Pancreas (tissue), 10 donors: ENCODE measurements at places on chromosomes 5 and 9. TPM values are rescaled to one million over a fixed set of nuclear protein-coding genes. Genes with fewer than 3 reads are reported as not detected.

DNA sequence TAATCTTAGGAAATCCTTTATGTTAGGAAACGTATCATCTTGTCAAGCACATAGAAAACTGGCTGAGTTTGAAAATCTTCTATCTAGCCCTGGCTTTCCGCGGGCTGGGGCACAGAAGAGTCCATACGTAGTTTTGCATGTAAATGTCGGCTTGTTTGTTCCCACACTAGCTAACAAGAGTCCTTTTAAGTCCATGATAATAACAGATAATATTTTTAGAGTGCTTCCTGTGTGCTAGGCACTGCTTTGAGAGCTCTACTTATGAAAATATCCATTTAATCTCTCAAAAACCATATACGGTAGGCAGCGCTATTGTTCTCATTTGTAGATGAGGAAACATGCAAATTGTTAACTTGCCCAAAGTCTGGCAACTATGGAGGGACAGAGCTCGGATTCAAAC lies 40.5 kb downstream of the FYB1 start:
- no peaks in the 10 kb centered on the region for H3K27me3 ChIP-seq
- no peaks in the 10 kb centered on the region for H3K36me3 ChIP-seq
- no peak for DNase-seq
- H3K4me1 ChIP-seq = no peaks in the 10 kb centered on the region
- H3K27ac ChIP-seq = no peak overlapping the region
- no peak overlapping the region for H3K4me3 ChIP-seq

DNA sequence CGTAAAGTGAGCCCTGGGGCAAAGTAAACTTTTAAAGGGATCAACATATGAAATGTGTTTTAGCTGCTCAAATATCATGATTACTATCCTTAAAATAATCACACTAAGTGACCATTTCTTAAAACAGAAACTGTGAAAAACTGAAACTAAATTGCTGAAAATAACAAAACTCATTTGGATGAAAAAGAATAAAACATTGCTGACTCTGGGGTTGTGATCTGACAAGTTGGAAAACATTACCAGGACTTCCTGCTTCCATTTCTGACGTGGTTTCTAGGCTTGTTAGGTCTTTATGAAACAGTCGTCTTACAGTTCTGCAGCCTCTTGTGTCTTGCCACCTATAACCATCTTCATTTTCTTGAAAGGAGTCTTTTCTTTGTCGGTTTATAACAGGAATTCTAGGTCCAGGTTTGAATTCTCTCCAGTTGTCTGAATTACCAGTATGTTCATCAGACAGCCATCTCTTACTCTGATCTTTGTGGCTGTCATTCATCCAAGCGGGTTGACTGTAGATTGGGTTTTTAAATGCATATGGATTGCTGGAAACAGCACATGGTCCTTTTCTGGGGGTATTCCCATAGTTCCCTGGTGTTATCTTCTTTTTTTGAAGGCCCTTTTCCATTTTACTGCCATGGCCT lies 1.7 kb downstream of the TUT7 start:
- no peak for DNase-seq
- no peaks in the 10 kb centered on the region for H3K36me3 ChIP-seq
- H3K27ac ChIP-seq = no peak overlapping the region
- no peaks in the 10 kb centered on the region for H3K27me3 ChIP-seq

GRCh38 chr5:73388740-73389139 lies 59.8 kb downstream of the FOXD1 start:
- no peaks in the 10 kb centered on the region for H3K27me3 ChIP-seq
- no peak overlapping the region for H3K27ac ChIP-seq
- no peaks in the 10 kb centered on the region for H3K36me3 ChIP-seq
- H3K4me3 ChIP-seq = no peak overlapping the region

GRCh38 chr5:137782984-137783536 lies 28.9 kb upstream of the HNRNPA0 start:
- no peaks in the 10 kb centered on the region for H3K4me1 ChIP-seq
- no peaks in the 10 kb centered on the region for H3K27me3 ChIP-seq
- no peak overlapping the region for H3K4me3 ChIP-seq
- no peaks in the 10 kb centered on the region for H3K36me3 ChIP-seq
- no peak overlapping the region for H3K27ac ChIP-seq
- no peak for DNase-seq

Gene IL9
- not detected for polyA plus RNA-seq

- H3K27me3 ChIP-seq = no peaks in the 10 kb centered on the region
- no peak for DNase-seq
- no peaks in the 10 kb centered on the region for H3K4me1 ChIP-seq
- no peaks in the 10 kb centered on the region for H3K36me3 ChIP-seq
- no peak overlapping the region for H3K4me3 ChIP-seq
These were observed 191.9 kb upstream of the PUM3 start for GRCh38 chr9:3035579-3036332.

DNA sequence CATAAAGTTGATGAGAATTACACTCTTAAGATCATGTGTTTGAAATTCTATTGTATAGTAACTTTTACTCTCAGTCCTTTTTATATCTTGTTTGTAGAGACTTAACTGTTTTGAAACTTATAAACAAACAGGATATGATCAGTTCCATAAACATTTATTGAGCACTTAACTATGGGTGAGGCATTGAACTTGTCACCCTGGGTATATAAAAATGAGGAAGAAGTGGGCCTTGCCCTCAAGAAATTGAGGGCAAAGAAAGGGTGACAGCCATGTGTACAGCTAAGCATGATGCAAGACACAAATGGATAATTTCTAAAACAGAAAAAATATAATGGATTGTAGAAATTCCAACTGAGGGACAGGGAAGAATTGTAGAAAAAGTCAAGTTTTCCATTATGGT lies 15.7 kb downstream of the UNC13B start:
- no peak overlapping the region for H3K27ac ChIP-seq
- H3K27me3 ChIP-seq = no peaks in the 10 kb centered on the region
- no peaks in the 10 kb centered on the region for H3K36me3 ChIP-seq
- no peak overlapping the region for H3K4me3 ChIP-seq

- no peak overlapping the region for H3K27ac ChIP-seq
- DNase-seq = no peak
- H3K4me3 ChIP-seq = no peak overlapping the region
- no peaks in the 10 kb centered on the region for H3K36me3 ChIP-seq
These were observed 42.6 kb upstream of the ANKRD18A start for GRCh38 chr9:38662763-38663593.

GRCh38 chr5:152290181-152290580 lies 114.9 kb downstream of the NMUR2 start:
- H3K4me3 ChIP-seq = no peak overlapping the region
- H3K27ac ChIP-seq = no peak overlapping the region
- H3K36me3 ChIP-seq = no peaks in the 10 kb centered on the region
- DNase-seq = no peak
- no peaks in the 10 kb centered on the region for H3K27me3 ChIP-seq
- H3K4me1 ChIP-seq = no peaks in the 10 kb centered on the region
